GM12878 (cell line): ENCODE measurements at places on chromosomes 6 and 20. TPM values are rescaled to one million over a fixed set of nuclear protein-coding genes. Genes with fewer than 3 reads are reported as not detected.

- no peaks in the 10 kb centered on the region for H3K36me3 ChIP-seq
- no peak overlapping the region for H3K27ac ChIP-seq
- no peaks in the 10 kb centered on the region for H3K4me1 ChIP-seq
Measured at GRCh38 chr6:47686411-47686810, 12.0 kb upstream of the ADGRF4 start.

DNA sequence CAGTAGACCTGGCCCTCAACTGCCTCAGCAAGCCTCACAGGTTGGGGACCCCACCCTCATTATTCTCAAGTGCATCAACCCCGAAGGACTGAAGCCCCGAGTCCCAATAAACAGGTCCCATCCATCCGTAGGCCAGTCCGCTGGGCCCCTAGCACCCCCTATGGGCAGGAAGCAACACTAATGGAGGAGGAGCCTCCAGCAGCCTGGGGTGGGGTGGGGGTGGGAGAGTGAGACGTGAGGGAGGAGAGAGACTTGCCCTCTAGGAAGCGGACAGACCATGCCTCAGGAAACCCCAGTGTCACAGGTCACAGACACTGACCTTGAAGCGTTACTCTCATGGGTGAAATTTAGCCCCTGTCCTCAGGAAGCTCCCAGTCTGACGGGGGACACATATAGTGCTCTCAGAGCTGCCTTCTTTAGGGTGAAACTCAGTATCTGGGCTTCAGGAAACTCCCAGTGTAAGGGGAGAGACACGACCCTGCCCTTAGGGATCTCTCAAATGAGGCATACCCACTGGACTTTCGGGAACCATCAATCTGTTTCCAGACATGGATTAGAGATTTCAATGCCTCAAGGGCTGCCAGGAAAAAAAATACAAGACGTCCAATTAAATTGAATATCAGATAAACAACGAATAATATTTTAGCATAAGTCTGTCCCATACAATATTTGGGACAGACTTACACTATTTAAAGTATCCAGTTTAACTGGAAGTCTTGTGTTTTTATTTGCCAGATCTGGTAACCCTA is 125.8 kb downstream of the MRPL14 start:
- H3K36me3 ChIP-seq: no peaks in the 10 kb centered on the region
- DNase-seq: peak; percentile 72
- no peak overlapping the region for H3K27ac ChIP-seq
- peak overlapping the region; percentile 49; the same call in 1 of the 2 replicates for H3K4me3 ChIP-seq
- no peaks in the 10 kb centered on the region for H3K27me3 ChIP-seq

- H3K4me1 ChIP-seq: peaks cover 9% of the 10 kb centered on the region; the same call in 1 of the 2 replicates
- DNase-seq: no peak
- H3K27ac ChIP-seq: no peak overlapping the region
- no peaks in the 10 kb centered on the region; the same call in 1 of the 2 replicates for H3K27me3 ChIP-seq
- H3K4me3 ChIP-seq: no peak overlapping the region
Measured at GRCh38 chr6:166749666-166750065, 122.6 kb upstream of the RPS6KA2 start.

DNA sequence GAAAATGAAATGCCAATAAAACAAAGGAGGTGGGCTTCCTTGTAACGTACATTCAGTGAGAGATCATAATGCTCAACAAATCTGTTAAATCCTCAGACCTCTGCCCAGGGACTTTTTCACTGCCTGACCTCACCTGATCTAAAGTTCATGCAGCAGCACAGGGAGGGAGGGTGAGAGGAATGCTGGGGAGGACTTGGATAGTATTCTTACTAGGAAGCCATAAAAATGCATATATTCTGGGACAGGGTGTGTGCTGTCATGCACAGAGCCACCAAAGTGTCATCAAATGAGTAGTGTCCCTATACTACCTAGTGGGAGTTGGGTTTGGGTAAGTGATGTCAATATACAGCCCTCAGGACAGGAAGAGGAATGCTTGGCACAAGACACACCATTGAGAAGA is 32.6 kb downstream of the CLIC5 start:
- no peaks in the 10 kb centered on the region for H3K36me3 ChIP-seq
- DNase-seq: no peak
- H3K27me3 ChIP-seq: no peaks in the 10 kb centered on the region
- no peaks in the 10 kb centered on the region for H3K4me1 ChIP-seq

DNA sequence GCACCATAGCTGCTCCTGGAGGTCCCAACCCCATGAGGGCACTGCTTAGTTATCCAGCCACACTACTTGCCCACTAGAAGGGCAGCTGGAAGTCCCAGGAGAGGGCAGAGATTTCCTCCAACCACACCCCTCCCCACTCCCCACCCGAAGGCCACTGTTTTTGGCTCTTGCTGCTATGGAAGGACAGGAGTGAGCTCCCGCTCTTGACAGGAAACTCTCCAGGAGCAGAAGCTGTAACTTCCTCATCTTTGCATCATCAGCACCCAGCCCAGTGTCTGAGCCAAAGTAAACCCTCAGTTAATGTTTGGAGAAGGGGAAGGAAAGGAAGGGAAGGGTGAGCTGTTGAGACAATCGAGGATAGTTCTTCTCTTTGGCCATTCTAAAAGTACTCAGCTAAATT is 120.7 kb downstream of the MTFR2 start:
- DNase-seq: no peak
- H3K27ac ChIP-seq: no peak overlapping the region
- H3K4me3 ChIP-seq: no peak overlapping the region

GRCh38 chr6:148890096-148890495 is 143.3 kb downstream of the UST start:
- no peaks in the 10 kb centered on the region; the same call in 1 of the 2 replicates for H3K27me3 ChIP-seq
- no peaks in the 10 kb centered on the region for H3K36me3 ChIP-seq
- no peak overlapping the region for H3K4me3 ChIP-seq
- DNase-seq: no peak

DNA sequence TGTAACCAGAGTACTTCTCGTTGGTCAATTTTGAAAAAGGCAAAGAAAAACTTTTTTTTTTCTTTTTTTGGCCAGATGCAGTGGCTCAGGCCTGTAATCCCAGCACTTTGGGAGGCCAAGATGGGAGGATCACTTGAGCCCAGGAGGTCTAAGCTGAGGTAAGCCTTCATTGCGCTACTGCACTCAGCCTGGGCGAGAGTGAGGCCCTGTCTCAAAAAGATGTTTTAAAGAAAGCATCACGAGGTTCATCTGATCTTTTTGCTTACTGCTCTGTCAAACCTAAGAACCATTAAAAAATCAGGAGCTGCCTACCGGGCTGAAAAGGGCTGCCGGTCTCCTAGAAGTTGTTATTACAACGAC is 607 bp downstream of the LYRM2 start:
- H3K27ac ChIP-seq: peak overlapping the region; percentile 99
- H3K36me3 ChIP-seq: peaks cover 2% of the 10 kb centered on the region; the same call in 1 of the 2 replicates
- peaks cover 7% of the 10 kb centered on the region for H3K4me1 ChIP-seq
- H3K27me3 ChIP-seq: no peaks in the 10 kb centered on the region
- peak overlapping the region; percentile 87 for H3K4me3 ChIP-seq

Gene EYS
- not detected in 2 replicates for total RNA-seq

Gene C2
- 0.58 and 0.97 TPM in 2 replicates for total RNA-seq

Gene MUCL3
- 0.28 and 0.48 TPM in 2 replicates for total RNA-seq
